SJSA1 (cell line): ENCODE measurements at places on chromosomes 5 and 9. TPM values are rescaled to one million over a fixed set of nuclear protein-coding genes. Genes with fewer than 3 reads are reported as not detected.

WDR55 gene
- total RNA-seq, result 16.0 and 20.8 TPM in 2 replicates

DNA sequence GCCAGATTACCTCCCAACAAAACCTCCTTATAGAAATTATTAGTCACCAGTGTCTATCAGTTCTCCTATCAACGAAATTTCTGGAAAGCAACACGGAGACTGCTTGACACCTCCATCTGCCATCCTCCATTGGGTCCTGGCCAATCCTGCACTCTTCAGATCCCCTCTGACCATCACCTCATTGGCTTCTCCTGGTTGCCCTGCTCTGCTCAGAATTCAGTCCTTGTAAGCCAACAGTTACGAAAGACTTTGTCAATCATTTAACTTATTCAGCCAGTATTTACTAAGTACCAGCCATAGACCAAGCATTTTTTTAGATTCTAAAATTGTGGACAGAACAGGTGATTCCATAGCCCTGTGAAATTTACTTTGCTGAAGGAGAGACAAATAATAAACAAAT, 228.5 kb downstream of the MARCHF11 start:
- DNase-seq, result no peak

- no peak for DNase-seq
Measured at GRCh38 chr5:9015260-9015936, 530.5 kb downstream of the SEMA5A start.

- no peak for DNase-seq
Measured at GRCh38 chr5:122736086-122736845, 38.6 kb upstream of the SNX2 start.

DNA sequence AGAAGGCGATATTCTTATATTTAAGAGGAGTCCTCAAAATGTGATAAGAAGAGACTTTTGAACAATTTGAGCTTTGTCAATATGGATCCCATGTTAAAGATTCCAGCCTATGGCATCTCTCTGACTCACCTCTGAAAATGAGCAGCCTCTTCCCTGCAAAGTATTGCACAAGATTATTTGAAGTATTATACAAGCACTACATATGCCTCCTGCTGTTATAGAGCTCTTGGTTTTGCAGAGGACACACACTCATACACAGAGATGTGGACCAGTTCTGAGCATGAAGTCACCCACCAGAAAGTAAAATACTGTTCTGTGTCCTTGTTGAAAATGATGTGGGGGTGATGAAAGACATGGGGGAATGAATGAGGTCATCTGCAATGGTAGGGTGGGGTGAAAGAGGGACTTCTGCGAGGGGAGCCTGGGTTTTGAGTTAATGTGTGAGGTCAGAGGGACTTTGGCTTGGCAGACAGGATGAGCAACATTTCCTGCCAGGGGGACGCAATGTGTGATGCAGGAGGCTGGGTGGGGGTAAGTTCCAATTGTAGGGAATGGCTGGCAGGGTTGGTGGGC, 25.8 kb downstream of the FBXL7 start:
- no peak for DNase-seq

GRCh38 chr5:112492291-112492690, 73.2 kb upstream of the EPB41L4A start:
- DNase-seq, result peak; percentile 46

SPINK4 gene
- not detected in 2 replicates for total RNA-seq

CDH10 gene
- total RNA-seq, result not detected in 2 replicates

DNA sequence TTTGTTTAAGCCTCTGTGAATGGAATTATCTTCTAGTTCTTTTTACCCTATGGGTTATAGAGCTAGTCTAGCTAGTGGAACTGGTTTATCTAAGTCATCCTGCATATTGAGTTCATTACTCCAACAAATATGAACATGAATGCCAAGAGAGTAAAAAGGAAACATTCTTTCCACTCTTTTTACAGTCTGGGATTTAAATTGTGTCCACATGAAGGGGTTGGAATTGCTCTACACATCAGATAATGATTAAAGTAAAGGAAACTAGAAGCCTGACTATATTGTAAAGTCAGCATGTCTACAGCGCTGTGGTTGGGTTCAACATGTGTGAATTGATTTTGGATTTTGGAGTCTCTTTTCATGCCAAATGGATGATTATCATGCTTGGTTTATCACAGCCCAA, 173.1 kb downstream of the CCDC171 start:
- no peak for DNase-seq

ARID3C gene
- total RNA-seq, result not detected in 2 replicates

DNA sequence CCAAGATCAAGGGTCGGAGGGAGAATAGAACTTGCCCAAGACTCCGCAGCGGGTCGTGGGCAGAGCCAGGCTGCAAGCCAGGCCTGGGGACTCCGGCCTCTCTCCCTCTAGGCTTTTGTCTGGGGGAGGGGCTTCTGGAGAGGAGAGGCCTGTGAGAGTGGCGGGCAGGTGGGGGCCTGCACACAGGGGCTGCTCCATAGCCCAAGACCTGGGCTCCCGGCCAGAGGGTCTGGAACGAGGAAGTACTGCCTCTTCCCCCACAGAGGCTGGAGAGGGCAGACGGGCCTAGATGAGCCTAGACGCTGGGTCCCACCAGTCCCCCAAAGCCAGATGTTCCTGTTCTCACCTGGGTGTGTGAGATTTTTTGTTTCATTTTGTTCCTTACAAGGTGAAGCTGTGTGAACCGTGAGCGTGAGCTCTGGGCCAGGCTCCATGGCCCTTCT, 5.2 kb upstream of the ST6GALNAC6 start:
- DNase-seq, result no peak
